ENCODE measurements at places on chromosomes 4 and X. TPM values are rescaled to one million over a fixed set of nuclear protein-coding genes. Genes with fewer than 3 reads are reported as not detected.
A peak's percentile ranks its signal among the peaks of the same experiment; 100 is the strongest.

DNA sequence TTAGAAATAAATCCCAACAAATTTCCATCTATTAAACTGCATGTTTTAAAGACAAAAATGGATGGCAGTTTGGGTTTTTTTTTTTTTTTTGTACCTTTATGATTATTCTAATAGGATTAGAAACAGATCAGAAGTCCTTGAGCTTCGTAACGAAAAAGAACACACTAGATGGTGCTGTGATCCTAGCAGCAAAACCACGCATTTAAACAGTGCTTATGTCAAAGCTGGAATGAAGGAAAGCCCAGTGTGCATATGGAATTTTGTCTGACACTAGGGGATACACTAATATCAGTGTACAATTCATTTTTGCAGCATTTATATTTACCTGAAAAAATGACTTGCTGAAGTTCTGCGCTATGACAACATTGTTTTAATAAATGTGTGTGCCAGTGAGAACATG, 229.1 kb downstream of the VEGFC start:
- H3K4me1 ChIP-seq: no peaks in the 10 kb centered on the region
- H3K27me3 ChIP-seq: no peaks in the 10 kb centered on the region
- no peaks in the 10 kb centered on the region for H3K36me3 ChIP-seq
- H3K4me3 ChIP-seq: no peak overlapping the region
- no peak for ATAC-seq

DNA sequence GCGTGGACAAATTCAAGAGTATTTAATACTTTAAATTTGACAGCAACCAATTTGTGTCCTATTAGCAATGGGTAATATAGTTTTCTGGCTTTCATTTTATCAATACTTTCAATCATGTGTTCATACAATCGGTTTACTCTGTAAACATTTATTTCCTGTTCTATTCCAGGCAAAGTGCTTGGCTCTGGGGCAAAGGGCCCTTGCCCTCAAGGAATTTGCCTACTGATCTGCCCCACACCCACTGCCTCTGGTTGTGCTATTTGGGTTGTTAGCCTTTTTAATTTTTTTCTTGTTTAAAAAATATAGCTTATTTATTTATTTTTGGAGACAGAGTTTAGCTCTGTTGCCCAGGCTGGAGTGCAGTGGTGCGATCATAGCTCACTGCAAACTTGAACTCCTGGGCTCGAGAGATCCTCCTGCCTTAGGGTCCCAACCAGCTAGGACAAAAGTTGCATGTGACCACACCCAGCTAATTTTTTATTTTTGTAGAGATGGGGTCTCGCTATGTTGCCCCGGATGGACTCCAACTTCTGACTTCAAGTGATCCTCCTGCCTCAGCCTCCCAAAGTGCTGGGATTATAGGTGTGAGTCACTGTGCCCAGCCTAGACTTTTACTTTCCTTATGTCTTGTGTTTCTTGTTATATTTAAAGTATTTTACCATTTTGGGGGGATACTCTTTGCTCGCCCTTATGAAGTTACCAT, 30.7 kb upstream of the CBR4 start:
- no peaks in the 10 kb centered on the region for H3K27me3 ChIP-seq
- H3K4me1 ChIP-seq: no peaks in the 10 kb centered on the region
- ATAC-seq: no peak
- H3K4me3 ChIP-seq: no peak overlapping the region
- H3K27ac ChIP-seq: no peak overlapping the region

DNA sequence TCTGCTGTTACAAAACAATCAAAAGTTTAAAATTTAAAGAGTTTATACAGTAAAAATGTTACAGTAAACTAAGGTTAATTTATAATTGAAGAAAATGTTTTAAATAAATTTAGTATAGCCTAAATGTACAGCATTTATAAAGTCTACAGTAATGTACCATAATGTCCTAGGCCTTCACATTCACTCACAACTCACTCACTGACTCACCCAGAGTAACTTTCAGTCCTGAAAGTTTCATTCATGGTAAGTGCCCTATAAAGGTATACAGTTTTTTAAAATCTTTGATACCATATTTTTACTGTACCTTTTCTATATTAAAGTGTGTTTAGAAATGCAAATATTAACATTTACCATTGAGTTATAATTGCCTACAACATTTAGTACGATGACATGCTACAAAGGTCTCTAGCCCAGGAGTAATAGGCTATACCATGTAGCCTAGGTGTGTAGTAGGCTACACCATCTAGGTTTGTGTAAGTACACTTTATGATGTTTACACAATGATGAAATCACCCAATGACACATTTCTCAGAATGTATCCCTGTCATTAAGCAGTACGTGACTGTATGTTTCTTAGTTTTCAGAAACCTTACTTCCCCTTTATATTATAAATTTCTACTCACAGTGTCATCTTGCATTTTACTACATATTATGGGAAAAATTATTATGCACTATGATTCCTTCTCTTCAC, 320.8 kb downstream of the ADAM29 start:
- no peaks in the 10 kb centered on the region for H3K4me1 ChIP-seq
- H3K27me3 ChIP-seq: no peaks in the 10 kb centered on the region
- H3K27ac ChIP-seq: no peak overlapping the region

GRCh38 chr4:10276152-10276551, 159.6 kb upstream of the WDR1 start:
- H3K4me1 ChIP-seq: no peaks in the 10 kb centered on the region
- no peak for ATAC-seq
- no peak overlapping the region for H3K4me3 ChIP-seq

GRCh38 chrX:129637217-129638109, 17.3 kb downstream of the APLN start:
- no peak overlapping the region for H3K27ac ChIP-seq
- H3K36me3 ChIP-seq: no peaks in the 10 kb centered on the region
- peak; percentile 44 for ATAC-seq
- no peaks in the 10 kb centered on the region for H3K4me1 ChIP-seq
- H3K4me3 ChIP-seq: no peak overlapping the region

DNA sequence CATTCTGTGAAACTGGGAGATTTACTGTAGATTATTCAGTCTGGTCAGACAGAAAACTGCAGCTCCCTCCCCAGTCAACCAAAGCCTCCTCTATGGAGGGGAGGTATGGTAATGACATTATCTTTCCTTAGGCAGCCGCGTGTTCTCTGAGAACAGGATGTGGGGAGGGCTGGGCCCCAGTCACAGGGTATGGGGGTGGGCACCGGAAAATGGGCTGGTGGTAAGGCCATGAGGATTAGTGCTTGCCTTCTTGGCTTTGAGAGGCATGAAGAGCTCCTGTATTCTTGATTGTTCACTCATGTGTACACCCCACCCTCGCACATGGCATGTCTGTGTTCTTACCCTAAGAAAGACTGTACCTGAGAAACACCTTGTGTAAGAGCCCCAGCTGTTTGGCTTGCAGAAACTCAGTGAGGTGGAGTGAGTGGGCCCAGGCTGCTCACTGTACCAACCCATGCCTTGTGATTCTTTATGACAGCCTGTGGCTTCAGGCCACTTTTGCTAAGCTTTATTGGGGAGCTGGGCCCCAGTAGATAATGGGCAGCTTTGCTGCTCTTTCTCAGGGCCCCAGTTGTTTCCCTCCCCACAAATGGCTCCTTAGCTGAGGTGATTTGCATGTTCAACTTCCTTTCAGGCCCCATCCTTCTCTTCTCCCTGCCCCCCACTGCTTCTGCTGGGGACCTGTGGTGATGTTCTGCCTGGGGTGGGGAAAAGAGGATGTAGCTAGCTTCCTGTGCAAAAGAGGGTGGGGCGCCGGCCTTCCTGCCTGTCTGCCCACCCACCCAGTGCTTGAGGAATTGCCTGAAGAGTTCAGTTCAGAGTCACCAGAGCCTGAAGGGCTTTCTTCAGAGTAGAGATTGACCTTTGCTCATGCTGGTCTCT, 30.7 kb downstream of the MSN start:
- peak; percentile 47 for ATAC-seq
- no peaks in the 10 kb centered on the region for H3K36me3 ChIP-seq
- H3K27ac ChIP-seq: peak overlapping the region; percentile 55
- peaks cover 93% of the 10 kb centered on the region for H3K4me1 ChIP-seq
- no peak overlapping the region for H3K4me3 ChIP-seq
- no peaks in the 10 kb centered on the region for H3K27me3 ChIP-seq

GRCh38 chr4:37066159-37066558, 178.4 kb upstream of the NWD2 start:
- no peaks in the 10 kb centered on the region for H3K4me1 ChIP-seq
- ATAC-seq: no peak
- H3K36me3 ChIP-seq: no peaks in the 10 kb centered on the region
- no peak overlapping the region for H3K27ac ChIP-seq
- no peaks in the 10 kb centered on the region for H3K27me3 ChIP-seq

DNA sequence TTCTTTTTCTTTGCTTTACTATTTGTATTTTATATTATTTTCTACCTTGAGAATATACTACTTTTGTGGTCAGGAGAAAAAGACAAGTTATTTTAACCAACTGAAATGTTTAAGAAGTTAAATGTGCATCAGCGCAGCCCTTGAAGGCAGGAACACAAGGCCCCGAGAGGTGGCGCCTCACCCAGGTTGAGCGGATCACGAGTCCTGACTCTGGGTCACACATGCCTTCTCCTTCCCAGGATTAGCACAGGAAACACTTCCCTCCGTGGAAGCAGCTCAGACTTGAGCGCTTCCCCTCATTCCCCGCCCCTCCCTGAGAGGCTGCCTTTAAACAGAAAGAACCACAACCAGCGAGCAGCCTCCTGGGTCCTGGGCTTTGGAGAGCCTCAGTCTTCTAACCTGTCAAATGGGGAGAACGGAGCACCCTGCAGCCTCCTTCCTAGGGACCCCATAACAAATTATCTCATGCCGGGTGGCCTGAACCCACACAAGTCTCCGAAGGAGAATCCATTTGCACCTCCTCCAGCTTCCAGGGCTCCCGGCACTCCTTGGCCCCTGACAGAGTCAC, 217.6 kb downstream of the AFAP1 start:
- H3K4me1 ChIP-seq: no peaks in the 10 kb centered on the region
- no peak overlapping the region for H3K27ac ChIP-seq
- H3K36me3 ChIP-seq: peaks cover 7% of the 10 kb centered on the region
- ATAC-seq: no peak
- no peak overlapping the region for H3K4me3 ChIP-seq

GRCh38 chrX:120781403-120781802, 94.3 kb downstream of the CT47B1 start:
- no peak overlapping the region for H3K4me3 ChIP-seq
- ATAC-seq: no peak
- H3K27ac ChIP-seq: no peak overlapping the region
- no peaks in the 10 kb centered on the region for H3K36me3 ChIP-seq

- ATAC-seq: no peak
- H3K4me1 ChIP-seq: no peaks in the 10 kb centered on the region
- no peak overlapping the region for H3K27ac ChIP-seq
- no peaks in the 10 kb centered on the region for H3K27me3 ChIP-seq
- H3K36me3 ChIP-seq: no peaks in the 10 kb centered on the region
These were observed 781.4 kb upstream of the INTU start for GRCh38 chr4:126851391-126851790.

GRCh38 chr4:99664716-99665115, 7.1 kb upstream of the C4orf54 start:
- no peak overlapping the region for H3K4me3 ChIP-seq
- H3K36me3 ChIP-seq: no peaks in the 10 kb centered on the region
- H3K27ac ChIP-seq: no peak overlapping the region
- peaks cover 27% of the 10 kb centered on the region for H3K4me1 ChIP-seq
- no peak for ATAC-seq
- H3K27me3 ChIP-seq: no peaks in the 10 kb centered on the region

Gene SLC49A3
- total RNA-seq: 7.3 TPM

Gene ANKRD37
- total RNA-seq: 9.0 TPM

Gene NUDT10
- 5.9 TPM for total RNA-seq

Gene AFM
- total RNA-seq: not detected

Gene MAGEB2
- not detected for total RNA-seq

Gene GNRHR
- not detected for total RNA-seq

Gene RAB40AL
- total RNA-seq: 0.62 TPM

Gene MAGEB10
- total RNA-seq: not detected

Gene CLDN34
- not detected for total RNA-seq

Gene RTL3
- 10.0 TPM for total RNA-seq
